ENCODE measurements at places on chromosomes 11 and 22.

DNA sequence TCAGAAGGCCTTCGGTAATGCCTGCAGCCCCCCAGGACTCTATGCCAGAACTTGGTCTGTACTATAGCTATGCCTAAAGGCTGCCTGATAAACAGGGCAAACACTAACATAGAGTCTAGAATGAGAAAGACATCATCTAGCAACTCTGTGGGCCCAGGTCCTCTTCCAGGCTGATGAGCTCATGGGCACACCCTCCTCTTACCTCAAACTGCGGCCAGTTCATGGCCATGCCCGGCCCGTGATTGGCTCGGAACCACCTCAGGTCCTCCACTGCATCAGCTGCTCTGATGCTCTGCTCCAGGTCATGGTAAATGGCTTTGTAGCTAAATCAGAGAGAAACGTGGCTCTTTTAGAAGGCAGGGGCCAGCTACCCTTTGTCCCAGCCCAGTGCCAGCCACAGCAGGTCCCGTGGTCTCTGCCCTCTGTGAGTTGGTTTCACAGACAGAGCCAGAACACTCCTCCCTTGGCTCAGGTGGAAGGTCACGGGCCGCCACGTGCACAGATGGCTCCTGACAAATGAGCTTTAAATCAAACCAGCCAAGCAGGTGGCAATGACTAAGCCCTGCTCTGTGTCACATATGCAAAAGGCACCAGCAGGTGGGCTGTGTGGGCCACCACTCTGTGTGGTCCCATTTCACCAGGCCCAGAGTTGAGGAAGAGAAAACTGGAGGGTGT, 25.0 kb upstream of the ARFGAP3 start:
- no peak for DNase-seq

GRCh38 chr22:23305922-23306374, 125.6 kb downstream of the BCR start:
- no peak for DNase-seq

DNA sequence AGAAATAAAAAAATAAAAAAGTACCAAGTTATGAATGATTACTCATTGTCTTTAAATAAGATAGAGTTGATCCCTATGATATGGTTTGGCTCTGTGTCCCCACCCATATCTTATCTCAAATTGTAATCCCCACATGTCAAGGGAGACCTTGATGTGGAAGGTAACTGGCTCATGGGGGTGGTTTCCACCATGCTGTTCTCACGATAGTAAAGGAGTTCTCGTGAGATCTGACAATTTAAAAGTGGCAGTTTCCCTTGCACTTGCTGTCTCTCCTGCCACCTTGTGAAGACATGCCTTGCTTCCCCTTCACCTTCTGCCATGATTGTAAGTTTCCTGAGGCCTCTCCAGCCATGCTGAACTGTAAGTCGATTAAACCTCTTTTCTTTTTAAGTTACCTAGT, 18.8 kb downstream of the QSER1 start:
- no peak for DNase-seq

DNA sequence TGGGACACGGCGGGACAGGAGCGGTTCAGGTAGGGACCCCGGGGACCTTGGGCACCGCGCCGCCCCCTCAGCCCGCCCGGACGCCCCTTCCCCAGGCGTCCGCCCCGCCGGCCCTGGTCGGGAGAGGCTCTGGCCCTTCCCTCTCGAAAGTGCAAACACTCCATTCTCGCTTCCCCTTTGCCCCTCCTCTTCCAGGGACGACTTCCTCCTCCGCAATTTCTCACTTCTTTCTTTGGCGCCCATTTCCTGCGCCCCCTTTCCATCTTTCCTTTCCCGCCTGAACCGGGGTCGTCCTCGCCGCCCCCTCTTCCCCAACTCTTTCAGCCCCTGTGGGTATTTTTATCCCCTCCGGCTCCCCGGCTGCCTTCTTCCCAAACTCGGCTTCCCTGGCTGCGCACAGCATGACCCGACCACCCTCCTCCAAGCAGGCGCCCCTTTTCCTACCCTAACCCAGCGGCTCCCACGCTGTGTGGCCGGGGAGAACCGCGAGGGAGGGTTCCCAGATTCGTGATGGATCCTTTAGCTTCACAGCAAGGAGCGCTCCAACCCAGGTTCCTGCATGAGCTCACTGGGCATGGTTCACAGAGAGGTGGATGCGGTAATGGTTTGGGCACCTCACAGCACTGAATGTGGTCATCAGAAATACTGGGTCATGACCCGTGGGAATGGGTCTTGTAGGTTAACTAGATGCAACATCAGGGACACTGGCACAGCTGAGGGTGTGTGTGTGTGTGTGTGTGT, 689 bp downstream of the RAB39A start:
- no peak for DNase-seq

- no peak for DNase-seq
These were observed 1.6 kb downstream of the SPON1 start for GRCh38 chr11:13963949-13964770.

DNA sequence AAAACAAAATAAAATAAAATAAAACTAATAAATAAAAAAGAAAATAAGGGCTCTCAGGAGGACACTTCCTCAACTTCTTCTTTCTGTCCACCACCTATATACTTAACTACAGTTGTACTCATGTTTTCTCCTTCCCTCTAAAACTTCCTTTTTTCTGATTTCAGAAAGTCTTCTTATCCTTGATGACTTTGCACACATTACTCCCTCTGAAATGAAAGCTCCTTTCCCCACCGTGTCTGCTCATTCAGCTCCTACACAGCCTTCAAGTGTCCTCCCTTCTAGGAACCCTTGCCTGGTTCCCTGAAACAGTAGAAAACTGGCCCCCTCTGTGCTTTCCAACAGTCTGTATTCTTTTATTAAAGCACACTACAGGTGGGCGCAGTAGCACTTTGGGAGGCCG, 18.3 kb upstream of the DDX17 start:
- DNase-seq: no peak

DNA sequence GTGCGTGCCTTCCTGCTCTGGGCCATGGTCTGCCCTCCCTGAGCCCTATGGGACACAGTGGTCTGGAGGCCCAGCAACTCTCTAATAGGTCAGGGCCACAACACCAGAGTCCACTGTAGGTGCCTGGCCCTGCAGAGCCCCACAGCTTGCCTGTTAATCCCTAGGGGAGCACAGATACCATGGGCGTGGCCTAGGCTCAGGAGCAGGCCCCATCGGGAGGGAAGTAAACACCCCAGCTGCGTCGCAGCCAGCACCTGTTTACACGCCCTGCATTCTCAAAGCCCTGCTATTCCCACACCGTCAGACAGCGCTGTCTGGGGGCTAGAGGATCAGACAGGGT, 2.5 kb downstream of the KCTD17 start:
- no peak for DNase-seq

GRCh38 chr22:49206281-49206680, 621.4 kb downstream of the BRD1 start:
- DNase-seq: no peak

GRCh38 chr22:49637255-49637760, 190.4 kb downstream of the BRD1 start:
- DNase-seq: no peak

GRCh38 chr11:134074346-134074745, 5.5 kb downstream of the JAM3 start:
- DNase-seq: no peak

- no peak for DNase-seq
These were observed 78.1 kb downstream of the GAB2 start for GRCh38 chr11:78339483-78339882.

DNA sequence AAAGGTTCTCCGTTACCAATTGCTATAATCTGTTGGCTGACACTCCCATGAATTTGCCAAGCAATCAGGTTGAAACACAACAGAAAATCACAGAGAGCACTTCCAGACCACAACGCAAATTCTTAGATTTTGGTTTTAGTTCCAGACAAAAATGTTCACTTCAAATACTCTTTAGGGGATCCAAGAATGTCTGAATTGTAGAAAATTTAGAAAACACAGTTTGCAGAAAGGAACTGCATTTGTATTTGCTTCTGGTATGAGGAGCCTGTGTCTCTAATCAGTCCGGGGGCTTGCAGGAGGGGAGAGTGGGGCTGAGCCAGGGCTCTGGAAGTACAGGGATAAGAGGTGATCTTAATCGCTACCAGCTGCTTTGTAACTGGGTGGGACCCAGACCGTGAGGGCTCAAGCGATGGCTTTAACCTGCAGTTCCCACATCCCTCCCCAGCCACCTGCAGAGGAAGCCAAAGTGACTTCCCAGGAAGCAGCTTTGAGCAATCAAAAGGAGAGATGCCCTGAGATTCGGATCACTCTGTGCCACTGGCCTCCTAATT, 18.7 kb downstream of the SCUBE2 start:
- no peak for DNase-seq

DNA sequence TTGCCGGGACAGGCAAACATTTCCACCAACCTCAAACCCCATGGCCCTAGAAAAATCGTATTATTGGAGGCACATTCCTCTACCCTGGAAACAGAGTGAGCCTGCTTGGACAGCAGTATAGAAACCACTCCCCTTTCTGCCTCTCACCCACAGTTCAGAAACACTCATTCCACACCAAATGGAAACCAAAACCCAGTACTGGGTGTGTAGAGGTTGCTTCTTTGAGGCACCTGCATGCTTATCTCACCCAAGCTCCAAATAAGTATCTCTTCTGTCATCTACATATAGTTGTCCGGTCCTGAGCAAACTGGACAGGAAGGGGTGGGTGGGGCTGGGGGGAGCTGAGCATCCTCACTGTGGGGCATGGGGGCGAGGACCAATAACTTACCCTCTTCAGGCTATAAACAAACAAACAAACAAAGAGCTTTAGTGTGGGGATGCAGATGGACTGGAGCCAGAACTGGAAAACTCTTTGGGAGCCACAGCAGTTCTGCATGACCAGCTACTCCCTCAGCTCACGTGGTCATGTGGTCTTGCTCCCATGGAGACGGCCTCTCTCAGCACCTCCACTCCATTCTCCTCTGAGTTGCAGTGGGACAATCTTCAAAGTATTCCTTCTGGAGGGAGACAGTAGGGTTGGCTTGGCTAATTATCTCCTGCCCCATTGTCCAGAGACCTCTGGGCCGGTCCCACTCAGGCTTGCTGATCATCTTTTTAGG, 1.0 kb upstream of the PLAAT2 start:
- no peak for DNase-seq

DNA sequence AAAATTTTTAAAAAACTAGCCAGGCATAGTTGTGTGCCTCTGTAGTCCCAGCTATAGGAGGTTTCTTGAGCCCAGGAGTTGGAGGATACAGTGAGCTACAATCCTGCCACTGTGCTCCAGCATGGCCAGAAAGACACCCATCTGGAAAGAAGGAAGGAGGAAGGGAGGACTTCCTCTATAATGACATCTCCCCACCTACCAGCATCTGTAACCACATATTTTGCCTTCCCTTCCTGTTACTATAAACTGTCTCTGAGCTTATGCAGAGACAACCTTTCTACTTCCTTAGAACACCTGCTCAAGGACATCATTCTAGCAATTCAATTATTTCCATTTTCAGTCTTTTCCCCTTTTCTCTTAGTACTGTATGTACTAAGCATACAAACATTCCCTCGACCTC, 2.2 kb upstream of the NUP160 start:
- DNase-seq: no peak

- DNase-seq: peak; percentile 57
These were observed 2.1 kb upstream of the LRRC32 start for GRCh38 chr11:76672431-76673175.

GRCh38 chr22:37920126-37920525, 14.0 kb downstream of the MICALL1 start:
- DNase-seq: no peak

DNA sequence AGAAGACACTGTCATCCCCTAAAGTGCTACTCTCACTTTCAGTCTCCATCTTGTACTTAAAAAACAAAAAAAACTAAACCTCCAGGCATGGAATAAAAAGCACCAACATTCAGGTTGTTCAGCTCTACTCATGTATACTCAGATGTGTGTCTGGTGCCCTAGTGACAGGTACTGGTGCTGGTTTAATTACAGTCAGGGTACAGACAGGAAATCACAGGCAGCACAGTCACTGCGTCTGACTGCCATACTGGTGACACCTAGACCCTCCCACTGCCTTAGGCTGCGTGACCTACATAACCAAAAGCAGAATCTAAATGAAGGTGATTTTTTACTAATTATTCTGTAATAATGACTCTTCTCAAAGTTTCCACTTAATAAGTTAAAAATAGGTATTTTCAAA, at the start of gene ARHGAP32:
Gene ARHGAP32, minus strand, starts transcription at position 176 of the 400 bp plus-strand sequence. Its CDS starts 127 bp downstream, at position 49.
- no peak for DNase-seq

GRCh38 chr11:57438345-57439285, 11.7 kb upstream of the SLC43A3 start:
- DNase-seq: no peak

GRCh38 chr11:34021977-34022735, 29.4 kb upstream of the CAPRIN1 start:
- no peak for DNase-seq

- DNase-seq: no peak
These were observed 6.9 kb upstream of the WEE1 start for GRCh38 chr11:9566561-9567063.

DNA sequence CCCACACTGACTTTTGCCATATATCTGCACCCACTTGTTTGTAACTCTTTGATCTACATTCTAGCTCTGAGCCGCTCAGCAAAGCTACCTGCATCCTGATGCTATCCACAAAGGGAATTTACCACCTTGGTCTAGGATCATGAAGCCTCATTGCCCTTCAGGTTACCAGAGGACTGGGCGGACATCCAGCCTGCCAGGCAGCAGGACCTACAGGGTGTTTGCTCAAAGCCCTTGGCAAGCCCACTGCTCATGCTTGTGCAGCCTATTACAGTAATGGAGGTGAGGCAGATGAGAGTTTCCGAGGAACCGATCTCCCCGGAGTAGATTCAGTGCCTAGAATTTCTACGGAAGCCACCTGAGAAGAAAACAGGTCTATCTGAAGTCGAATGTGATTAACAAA, 417.2 kb downstream of the OPCML start:
- no peak for DNase-seq

DNA sequence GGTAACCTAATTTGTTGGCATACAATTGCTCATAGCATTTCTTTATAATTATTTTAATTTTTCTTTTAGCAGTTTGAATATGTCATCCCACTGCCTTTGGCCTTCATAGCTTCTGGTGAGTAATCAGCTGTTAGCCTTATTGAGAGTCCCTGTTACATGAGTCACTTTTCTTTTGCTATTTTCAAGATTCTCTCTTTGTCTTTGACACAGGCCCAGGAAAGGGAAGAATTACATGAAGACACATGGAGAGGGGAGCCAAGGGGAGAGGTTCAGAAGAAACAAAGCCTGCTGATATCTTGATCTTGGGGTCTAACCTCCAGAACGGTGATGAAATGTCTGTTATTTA, 418.2 kb downstream of the METTL15 start:
- no peak for DNase-seq

GRCh38 chr11:13974631-13975030, 12.1 kb downstream of the SPON1 start:
- DNase-seq: no peak

- no peak for DNase-seq
These were observed 63.3 kb downstream of the GRIK4 start for GRCh38 chr11:120574876-120575275.
